Frontal cortex (tissue), 4 donors: ENCODE measurements at places on chromosomes 12 and 14. TPM values are rescaled to one million over a fixed set of nuclear protein-coding genes. Genes with fewer than 3 reads are reported as not detected.
A peak's percentile ranks its signal among the peaks of the same experiment; 100 is the strongest.

IGFBP6 gene
- 9.0 TPM for total RNA-seq

SLC4A8 gene
- 25.3 TPM for total RNA-seq

BHLHE41 gene
- total RNA-seq: 0.41 TPM

GLIPR1L2 gene
- 0.41 TPM for total RNA-seq

ACVRL1 gene
- total RNA-seq: 9.4 TPM

ARL6IP4 gene
- total RNA-seq: 24.9 TPM

DPF3 gene
- total RNA-seq: 5.7 TPM

DNA sequence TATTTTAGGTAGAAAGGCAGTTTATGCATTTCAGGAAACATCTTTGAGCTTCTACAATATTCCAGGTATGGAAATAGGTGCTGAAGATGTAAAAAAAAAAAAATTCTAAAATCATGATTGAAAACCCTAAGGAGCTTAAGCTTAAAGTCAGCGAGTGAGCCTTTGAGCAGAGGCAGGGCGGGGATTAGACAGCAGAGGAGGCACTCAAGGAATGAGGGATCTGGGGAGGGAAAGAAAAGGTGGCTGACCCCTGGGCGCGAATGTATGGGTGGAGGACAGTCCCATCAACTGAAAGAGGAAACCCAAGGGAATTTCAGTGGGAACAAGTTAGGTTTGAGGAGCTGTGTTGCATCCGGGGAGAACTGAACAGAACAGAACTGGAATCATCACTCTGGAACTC is 6.4 kb upstream of the PTMS start:
- DNase-seq: no peak

DNA sequence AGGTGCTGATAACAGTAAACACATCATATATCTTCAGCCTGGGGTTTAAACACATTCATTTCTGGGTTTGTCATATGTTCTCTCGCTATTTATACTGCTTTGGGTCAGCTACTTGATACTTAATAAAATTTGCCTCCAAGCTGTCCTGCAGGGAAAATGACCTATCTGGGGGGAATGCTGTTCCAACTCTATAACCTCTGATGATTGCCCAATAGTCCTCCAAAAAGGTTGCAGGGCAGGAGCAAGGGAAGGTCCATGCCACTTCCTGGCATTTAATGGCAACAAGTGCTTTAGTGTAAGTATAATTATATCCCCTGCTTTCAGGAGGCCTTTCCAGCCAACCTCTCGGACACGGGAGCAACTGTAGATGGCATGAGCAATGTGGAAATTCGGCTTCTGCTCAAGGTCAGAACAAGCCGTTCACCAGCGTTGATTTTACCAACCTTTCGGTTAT is 198.0 kb upstream of the EEA1 start:
- DNase-seq: no peak

DNA sequence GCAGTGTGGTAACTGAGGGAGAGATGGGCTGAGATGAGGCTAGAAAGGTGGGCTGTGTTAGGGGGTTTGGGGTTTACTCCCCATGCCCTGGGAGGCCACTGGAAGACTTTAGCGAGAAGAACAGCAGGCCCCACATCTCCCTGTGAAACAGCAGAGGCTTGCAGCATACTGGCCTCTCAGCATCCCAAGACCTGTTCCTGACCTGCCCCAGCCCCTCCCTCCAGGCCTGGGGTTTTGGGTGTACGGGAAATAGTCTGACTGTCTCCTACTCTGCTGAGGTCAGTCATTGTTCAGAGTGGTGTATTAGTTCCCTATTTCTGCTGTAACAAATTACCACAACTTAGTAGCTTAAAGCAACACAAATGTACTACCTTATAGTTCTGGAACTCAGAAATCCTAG is 103.5 kb upstream of the HIF1A start:
- DNase-seq: no peak

DNA sequence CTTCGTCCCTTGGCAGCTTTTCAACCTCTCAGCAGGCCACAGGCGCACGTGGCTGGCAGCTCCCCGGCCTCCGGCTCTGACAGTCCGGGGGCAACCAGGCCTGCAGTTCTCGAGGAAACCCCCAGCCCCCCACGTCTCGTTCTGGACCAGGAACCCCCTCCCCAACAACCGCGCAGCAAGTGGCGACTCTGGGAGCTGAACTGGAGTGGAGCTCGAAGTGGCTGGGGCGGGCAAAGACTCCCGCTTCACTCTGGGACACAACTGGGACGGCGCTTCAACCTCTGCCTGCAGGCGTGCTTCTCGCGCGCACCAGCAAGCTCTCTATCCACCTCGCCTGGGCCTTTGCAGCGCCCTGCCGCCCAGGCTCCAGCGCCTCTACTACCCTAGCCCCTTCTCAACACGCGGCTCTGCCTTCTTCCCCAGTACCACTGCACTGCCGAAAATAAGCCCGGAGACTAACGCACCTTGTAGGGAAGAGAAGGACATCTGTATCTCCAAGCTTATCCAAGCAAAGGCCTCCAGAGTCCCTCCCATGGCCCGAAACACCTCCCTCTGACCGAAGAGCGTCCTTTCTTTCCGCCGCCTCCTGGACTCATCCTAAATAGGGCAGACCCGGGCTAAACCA is 2.4 kb upstream of the NKX2-1 start:
- peak; percentile 24 for DNase-seq

GRCh38 chr12:26777236-26777635 is 55.8 kb downstream of the ITPR2 start:
- no peak for DNase-seq

GRCh38 chr12:54397157-54397556 is 12.6 kb upstream of the ZNF385A start:
- no peak for DNase-seq

GRCh38 chr12:104485651-104486362 is 29.1 kb downstream of the CHST11 start:
- DNase-seq: no peak

- DNase-seq: no peak
Observed at GRCh38 chr12:52632656-52633055, 14.3 kb upstream of the KRT73 start.

GRCh38 chr14:48250575-48250974 is 575.2 kb upstream of the MDGA2 start:
- no peak for DNase-seq

- no peak for DNase-seq
Observed at GRCh38 chr14:87175175-87175574, 817.8 kb downstream of the GALC start.

GRCh38 chr14:74418031-74418430 is 8.0 kb downstream of the SYNDIG1L start:
- no peak for DNase-seq

GRCh38 chr14:98501836-98502235 is 770.2 kb downstream of the BCL11B start:
- no peak for DNase-seq

GRCh38 chr14:105913221-105913620 is 386.8 kb downstream of the TMEM121 start:
- no peak for DNase-seq

DNA sequence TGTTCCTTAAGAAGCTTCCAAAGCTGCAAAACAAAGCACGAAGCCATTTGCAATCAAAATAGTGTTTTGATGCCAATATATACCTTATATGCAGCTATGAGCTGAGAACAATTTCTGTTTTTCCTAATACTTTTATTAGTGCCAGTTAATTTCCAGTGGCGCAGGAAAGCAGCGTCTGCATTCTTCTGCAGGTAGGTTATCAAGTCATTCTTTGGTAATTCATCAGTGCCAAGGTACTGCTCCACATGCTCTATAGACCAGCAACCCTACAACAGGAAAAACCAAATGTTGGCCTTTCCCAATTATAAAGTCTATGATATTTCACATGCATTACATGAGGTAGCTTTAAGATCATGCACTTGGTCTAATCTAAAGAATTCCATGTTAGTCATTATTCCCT is 87.6 kb upstream of the STRN3 start:
- no peak for DNase-seq

DNA sequence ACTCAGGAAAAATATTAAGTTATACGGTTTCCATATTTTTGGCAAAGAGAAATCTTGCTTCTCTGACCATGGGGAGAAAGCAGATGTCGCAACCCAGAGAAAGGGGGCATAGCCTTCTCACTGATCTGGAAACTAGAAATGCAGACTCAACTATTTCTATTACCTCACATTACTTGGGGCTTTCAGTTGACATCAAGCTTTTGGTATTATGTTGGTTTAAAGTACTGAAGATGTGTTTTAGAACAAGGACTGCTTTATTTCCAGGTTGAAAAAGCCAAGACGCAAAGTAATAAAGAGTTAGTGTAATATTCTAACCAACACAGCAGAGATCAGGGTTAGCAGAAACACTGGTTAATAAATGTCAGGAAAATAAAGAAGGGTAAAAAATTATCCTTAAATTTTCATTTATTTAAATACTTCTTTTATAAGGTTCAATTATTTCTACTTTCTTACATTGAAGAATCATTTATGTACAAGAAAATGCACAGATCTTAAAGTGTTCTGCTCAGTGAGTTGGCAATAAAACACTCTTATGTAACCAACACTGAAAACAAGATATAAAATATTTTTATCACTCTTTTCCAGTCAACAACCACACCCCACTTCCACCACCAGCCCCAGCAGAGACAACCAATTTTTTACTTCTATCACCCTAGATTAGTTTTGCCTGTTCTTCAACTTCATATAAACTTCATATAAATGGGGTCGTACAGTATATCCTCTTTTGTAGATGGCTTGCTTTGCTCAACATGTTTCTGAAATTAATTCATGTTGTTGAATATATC is 26.0 kb downstream of the DCP1B start:
- no peak for DNase-seq

DNA sequence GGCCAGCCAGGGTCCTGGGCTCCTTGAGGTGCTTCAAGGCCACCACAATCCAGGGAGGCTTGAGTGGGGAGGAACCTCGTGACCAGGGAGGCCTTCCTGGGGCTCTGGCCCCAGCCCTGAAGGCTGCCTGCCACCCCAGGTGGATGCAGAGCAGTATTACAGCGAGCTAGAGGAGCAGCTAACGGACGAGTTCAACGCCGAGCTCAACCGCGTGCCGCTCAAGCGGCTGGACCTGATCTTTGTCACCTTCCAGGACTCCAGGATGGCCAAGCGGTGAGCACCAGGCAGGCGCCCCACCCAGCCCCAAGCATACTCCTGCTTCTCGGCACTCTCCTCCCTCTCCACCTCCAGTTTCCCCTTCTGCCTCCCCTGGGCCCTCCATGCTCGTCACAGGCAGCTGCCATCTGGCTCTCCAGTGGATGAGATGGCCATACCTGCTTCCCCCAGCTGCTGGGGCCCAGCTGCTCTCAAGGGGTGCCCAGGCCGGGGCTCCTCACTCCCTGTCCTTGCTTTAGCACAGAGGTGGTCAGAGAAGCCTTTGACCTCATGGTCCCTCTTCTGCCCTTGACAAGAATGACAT is 30.6 kb downstream of the NGB start:
- no peak for DNase-seq

GRCh38 chr12:10718279-10718821 is 4.8 kb downstream of the YBX3 start:
- no peak for DNase-seq

DNA sequence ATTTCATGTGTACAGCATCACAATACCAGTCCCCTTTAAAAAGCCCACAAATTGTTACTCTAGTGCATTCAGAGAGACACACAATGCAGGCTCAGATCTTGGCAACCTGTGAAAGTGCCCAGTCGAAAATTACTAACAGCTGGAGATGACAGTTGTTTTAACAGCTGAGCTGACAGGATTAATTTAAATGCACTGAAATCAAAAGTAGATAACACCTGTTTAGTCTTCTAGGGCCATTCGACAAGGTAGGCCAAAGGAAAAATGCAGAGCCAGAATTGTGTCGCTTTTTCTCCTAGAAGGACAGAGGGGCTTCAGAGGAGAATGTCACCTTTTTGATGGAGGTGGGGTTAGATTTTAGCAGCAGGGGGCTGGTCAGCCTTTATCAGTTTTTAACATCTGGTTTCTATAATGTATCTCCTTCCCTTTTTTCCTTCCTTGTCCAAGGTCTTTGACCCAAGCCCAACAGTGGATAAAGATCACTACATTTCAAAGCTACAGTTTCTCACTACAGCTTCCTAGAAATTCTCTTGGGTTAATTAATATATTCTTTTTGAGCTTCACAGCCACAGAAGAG is 139.1 kb downstream of the SOX5 start:
- DNase-seq: no peak
